ENCODE measurements at places on chromosomes 13 and 19.
A peak's percentile ranks its signal among the peaks of the same experiment; 100 is the strongest.

DNA sequence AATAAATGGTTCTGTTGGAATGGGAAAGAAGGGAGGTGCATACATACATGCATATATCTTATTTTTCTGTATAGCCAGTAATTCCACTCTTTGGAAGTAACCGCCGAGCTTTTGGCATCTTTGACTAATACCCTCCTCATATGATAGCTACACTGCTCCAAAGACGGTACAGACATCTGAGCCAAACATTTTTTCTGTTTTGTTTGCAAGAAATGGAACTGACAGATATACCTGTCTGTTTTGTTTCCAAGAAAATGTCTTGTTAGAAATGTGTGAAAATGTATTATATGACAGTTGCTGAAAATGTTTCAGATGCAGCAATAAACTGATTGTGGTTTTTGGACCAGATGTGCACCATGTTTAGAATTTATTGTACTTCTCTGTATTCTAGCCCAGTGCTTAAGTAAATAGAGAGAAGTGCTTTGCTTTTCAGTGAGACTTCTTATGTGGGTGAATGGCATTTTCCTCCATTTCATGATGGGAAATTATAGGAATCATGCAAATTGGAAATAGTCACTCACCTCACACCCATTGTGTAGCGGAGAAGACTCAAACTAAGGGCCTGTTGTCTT, 396.9 kb downstream of the KCNRG start:
- no peak for DNase-seq
- peaks cover 28% of the 10 kb centered on the region for H3K4me1 ChIP-seq
- H3K4me3 ChIP-seq, result no peak overlapping the region
- no peaks in the 10 kb centered on the region for H3K27me3 ChIP-seq

DNA sequence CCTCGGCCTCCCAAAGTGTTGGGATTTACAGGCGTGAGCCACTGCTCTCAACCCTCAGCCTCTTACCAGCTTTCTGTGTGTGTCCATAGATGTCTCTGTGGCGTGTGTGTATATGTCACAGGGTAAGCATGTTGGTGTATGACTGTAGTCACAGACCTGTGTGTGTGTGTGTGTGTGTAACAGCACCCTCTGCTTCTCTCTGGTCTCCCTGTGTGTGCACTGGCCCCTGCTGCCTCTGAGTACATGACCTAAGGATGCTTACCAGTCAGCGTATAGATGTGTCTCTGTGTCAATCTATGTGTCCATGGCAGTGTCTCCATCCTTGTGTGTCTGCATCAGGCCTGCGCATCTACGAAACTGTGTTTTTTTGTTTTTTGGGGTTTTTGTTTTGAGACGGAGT, 5.6 kb downstream of the AXL start:
- no peaks in the 10 kb centered on the region for H3K36me3 ChIP-seq
- no peaks in the 10 kb centered on the region for H3K27me3 ChIP-seq
- DNase-seq, result no peak
- no peak overlapping the region for H3K4me3 ChIP-seq

GRCh38 chr19:14563989-14564651, 7.7 kb downstream of the NDUFB7 start:
- H3K27ac ChIP-seq, result no peak overlapping the region
- peaks cover 1% of the 10 kb centered on the region for H3K36me3 ChIP-seq

GRCh38 chr13:79679334-79679733, 198.4 kb downstream of the NDFIP2 start:
- no peaks in the 10 kb centered on the region for H3K27me3 ChIP-seq
- no peak overlapping the region for H3K4me3 ChIP-seq
- H3K4me1 ChIP-seq, result 0 out of 2 replicates have a peak, but pooled peaks cover 15% of the 10 kb centered on the region
- H3K27ac ChIP-seq, result no peak overlapping the region
- DNase-seq, result peak; percentile 78

DNA sequence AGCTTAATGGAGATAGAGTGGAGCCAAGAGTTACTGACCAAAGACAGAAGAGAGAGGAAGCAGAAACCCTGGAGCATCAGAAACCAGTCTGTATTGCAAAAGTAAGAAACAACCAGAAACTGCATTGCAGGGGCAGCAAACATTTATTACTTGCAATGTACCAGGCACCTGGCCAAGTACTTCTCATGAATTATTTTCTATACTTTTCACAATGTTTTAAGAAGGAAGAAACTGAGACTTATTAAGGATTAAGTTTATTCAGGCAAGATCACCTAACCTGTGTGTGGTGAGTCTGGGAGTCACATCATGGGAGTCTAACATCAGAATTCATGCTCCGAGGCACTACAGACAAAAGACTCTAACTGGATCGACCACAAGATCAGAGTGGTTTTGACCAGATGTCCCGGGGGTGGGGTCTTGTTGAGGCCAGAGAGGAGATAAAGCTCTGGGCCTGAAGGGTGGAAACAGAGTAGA, 47.4 kb downstream of the TNFRSF19 start:
- no peak for DNase-seq
- H3K4me3 ChIP-seq, result no peak overlapping the region
- H3K27me3 ChIP-seq, result no peaks in the 10 kb centered on the region
- H3K4me1 ChIP-seq, result peaks cover 35% of the 10 kb centered on the region
- H3K27ac ChIP-seq, result peak overlapping the region; percentile 75

- no peak overlapping the region for H3K27ac ChIP-seq
- peak overlapping the region; percentile 12 for H3K4me3 ChIP-seq
- no peaks in the 10 kb centered on the region for H3K27me3 ChIP-seq
- peaks cover 29% of the 10 kb centered on the region for H3K4me1 ChIP-seq
- peak; percentile 89 for DNase-seq
- H3K36me3 ChIP-seq, result no peaks in the 10 kb centered on the region
Measured at GRCh38 chr19:50325310-50326100, 3.7 kb downstream of the KCNC3 start.

- DNase-seq, result no peak
- peaks cover 3% of the 10 kb centered on the region for H3K27me3 ChIP-seq
- H3K36me3 ChIP-seq, result no peaks in the 10 kb centered on the region
- peaks cover 26% of the 10 kb centered on the region for H3K4me1 ChIP-seq
Measured at GRCh38 chr13:21673539-21673788, 2.6 kb downstream of the FGF9 start.
